Stimulated activated CD8-positive, alpha-beta memory T cell treated with anti-CD3 and anti-CD28 coated beads, Interleukin-15, amount 100 ng/mL, for 1 hour (primary cell): ENCODE measurements at places on chromosomes 12 and 14.

DNA sequence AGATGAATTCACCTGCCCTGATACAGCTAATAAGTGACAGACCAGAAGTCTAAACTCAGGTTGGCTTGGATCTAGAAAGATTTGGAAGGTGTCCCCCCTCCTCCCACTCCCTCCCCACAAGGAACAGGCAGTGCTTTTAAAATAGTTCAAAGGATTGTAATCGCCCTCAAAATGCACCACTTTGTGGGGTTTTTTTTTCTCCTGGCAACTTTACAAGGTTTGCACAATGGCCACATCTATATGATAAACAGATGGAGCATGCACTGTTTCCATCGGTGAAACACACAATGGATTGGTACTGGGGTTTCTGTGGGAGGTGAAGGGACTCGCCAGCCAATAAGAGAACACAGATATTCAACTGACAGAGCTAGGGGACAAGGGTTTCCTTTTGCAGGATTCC is 137.4 kb downstream of the LLPH start:
- DNase-seq: no peak

GRCh38 chr12:93587611-93588010 is 15.1 kb downstream of the SOCS2 start:
- DNase-seq: no peak

- DNase-seq: no peak
These were observed 1319.8 kb downstream of the TMEM121 start for GRCh38 chr14:106846218-106846617.

GRCh38 chr12:103369929-103370328 is 125.8 kb downstream of the C12orf42 start:
- no peak for DNase-seq

- no peak for DNase-seq
These were observed 151.5 kb downstream of the DERA start for GRCh38 chr12:16062611-16063010.

DNA sequence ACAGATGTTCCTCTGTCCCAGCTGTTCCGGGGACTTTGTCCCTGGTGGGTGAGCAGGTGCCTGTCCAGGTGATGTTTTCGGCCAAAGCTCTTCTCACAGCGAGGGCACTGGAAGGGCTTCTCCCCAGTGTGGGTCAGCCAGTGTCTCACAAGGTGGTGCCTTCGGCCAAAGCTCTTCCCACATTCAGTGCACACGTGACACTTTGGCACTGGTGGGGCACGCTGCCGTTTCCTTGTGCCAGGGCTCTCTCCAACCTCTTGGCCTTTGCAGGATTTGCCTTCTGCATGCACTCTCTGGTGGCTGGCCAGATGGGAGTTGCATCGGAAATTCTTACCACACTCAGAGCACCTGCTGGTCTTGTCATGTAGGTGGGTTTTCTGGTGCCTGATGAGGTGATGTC is 7.7 kb downstream of the ZNF641 start:
- no peak for DNase-seq

DNA sequence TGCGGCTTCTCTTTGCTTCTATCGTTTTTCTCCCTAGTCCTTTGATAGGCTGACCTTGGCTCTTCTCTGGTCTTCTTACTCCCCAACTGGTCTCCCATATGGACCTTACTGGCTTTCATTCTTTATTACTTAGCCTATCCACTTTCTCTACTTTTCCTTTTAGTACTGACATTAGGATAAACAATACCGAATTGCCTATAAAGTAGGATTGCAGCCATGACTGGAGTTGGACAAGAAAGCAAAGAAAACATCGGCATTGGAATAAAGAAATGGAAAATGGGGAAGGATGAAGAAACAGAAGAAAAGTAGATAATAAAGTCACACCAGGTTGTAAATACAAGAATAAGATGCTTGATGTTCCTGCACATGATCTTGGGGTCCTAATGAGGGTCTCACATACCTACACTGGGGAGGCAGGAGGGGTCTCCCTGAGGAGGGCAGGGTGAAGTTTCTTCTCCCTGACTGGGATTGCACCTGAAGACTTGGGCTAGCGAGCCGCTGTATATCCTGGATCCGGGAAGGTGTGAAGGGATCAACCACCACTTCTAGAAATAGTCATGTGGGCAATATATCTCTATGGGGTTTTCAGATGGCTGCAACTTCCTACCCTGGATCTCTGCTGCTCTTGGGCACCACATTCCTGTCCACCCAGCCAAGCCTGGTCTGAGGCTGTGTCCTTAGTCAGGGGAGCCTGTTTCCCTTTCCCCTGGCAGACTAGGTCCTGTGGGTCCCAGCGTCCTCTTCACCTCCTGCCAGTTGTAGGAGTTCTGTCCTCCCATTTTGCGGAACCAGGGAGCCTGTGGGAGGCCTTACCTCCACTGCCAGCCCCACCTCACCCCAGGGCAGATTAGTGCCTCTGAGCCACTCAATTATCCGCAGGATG is 13.1 kb downstream of the NKX2-1 start:
- DNase-seq: no peak

- DNase-seq: no peak
These were observed 9.0 kb downstream of the SLC8B1 start for GRCh38 chr12:113325916-113326315.

GRCh38 chr14:63642229-63642611 is 549 bp upstream of the WDR89 start:
- peak; percentile 61 for DNase-seq

GRCh38 chr14:22479776-22480464 is 109.1 kb downstream of the DAD1 start:
- no peak for DNase-seq

- DNase-seq: no peak
These were observed 22.1 kb downstream of the ZFP36L1 start for GRCh38 chr14:68770553-68771286.

DNA sequence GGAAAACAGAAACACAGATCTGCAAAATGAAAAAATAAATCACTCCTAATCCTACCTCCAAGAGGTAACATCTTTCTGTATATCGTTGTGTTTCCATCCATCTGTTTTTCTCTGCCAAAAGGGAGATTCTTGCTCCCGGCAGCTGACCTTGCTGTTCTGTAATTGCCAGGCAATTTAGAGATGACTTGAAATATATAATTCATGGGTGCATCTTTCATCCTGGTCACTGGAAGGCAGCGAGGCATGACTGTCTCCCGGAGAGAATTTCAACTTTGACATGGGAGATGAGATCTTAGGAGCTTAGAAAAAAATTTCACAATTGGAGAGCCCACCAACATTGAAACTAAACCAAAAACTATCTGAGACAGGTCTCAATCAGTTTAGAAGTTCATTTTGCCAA is 53.0 kb downstream of the WSCD2 start:
- no peak for DNase-seq

GRCh38 chr14:51428981-51429380 is 188.9 kb downstream of the TMX1 start:
- no peak for DNase-seq

GRCh38 chr12:12892681-12893141 is 1.3 kb downstream of the GPRC5A start:
- no peak for DNase-seq

DNA sequence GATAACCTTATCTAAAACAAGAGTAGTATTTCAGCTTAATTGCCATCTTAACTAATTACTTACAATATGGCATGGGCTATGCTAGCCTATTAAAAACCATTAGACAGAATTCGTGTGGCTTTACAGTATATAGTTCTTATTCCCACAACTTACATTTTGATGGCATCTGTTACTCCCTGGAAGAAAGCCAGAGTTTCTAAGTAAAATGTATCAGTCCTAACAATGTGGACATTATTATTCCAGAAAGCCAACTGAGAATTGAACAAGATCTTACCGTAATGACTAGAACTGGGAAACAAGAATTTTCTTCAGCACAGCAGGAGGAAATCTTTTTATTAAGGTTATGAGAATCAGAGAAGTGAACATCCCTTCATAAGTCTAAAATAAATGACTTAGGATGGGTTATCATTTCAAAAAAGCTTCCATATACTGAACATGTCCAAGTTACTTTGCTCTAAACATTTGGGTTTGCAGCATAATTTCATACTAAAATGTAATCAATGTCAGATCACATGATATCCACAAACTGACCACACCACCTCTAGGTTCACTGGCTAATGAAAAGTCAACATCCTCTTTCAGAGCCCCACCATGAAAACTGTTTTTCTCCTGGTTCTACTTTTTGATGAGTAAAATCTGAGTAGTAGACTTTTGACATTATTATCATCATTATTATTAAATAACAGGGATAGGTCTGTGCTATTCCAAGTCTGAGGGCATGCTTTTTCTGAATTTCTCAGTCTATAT is 179.7 kb downstream of the SSPN start:
- DNase-seq: no peak
